Cardiac septum (tissue), 1 donor: ENCODE measurements at places on chromosomes 16 and 17. TPM values are rescaled to one million over a fixed set of nuclear protein-coding genes. Genes with fewer than 3 reads are reported as not detected.

DNA sequence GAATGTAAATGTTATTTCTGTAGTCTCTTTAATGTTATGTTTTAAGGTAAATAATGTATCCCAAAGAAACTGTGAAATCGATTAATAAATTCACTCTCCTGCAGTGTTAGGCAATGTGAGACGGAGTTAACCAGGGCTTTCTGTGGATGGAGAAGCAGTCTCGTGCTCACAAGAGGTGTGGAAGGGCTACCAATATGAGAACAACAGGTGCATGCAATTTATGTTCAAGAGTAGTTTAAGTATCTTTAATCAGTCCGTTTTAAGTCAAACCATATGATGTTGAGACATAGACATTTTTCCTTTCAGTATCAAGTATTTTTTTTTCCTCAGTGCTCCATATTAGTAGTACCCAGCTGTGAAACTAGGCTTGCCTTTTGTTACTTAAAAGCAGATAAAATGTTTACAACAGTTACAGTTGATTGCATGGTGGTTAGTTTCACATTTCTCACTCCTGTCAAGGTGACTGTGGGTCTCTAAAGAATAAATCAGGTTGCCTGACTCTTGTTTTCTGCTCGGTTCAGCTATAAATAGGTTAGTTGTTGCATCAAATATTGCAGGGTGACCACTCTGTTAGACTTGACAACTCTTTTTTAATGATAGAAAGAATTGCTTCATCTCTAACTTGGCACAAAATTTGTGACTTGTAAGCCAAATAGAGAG lies 54.4 kb downstream of the COX10 start:
- DNase-seq: no peak

DNA sequence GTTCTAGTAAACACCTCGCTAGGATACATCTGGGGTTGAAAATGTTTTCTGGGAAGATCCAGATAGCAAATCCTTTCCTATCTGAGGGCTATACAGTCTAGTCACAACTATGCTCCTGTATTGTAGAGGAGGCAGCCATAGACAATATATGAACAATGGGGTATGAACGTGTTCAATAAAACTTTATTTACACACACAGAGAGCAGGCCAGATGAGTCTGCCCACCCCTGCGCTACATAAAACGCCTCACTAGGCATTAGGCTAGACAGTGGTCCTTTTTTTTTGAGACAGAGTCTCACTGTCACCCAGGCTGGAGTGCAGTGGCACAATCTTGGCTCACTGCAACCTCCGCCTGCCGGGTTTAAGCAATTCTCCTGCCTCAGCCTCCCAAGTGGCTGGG lies 11.1 kb downstream of the USP36 start:
- no peak for DNase-seq

The GRB7 gene
- 0.65 TPM for total RNA-seq

GRCh38 chr17:52128721-52129120 lies 29.8 kb downstream of the CA10 start:
- DNase-seq: no peak

The KRTAP2-3 gene
- not detected for total RNA-seq

DNA sequence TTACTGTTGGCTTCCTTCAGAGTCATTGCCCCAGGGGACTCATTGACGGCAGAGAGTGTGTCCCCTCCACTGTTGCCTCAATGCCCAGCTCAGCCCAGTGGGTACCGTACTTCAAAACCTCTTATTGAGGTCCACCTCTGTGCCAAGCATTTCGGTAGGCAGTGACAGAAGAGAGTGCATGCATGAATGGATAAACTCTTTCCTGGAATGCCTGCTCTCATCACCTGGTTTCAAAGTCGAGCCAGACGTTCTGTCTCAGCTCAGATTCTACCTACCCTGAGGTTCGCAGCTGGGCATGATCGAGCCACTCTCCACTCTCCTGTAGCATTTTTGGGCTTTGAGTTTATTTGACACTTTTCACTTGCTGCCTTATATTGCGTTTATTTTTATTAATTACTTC lies 647.0 kb downstream of the MAF start:
- no peak for DNase-seq

DNA sequence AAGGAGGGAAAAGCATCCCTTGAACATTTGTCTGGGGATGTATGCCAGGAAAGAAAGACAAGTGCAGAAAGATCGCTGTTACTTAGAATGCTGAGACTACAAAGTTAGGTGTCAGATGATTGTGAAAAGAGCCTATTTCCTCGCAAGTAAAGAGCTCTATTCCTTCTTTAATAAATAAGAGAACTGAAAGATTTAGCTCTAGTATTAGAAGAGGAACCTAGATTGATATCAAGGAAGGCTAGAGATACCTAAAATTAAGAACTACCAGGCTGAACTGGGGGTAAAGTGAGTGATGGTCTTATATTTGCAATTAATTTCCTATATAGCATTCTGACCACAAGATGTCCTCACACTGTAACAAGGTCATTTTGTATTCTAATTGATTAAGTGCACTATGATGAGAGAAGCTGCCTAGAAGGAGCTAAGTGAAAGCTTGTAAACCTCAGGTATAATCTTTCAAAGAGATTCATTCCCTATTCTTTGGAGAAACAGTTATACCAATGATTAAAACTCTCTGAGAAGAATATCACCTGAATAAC lies 62.3 kb downstream of the SSH2 start:
- no peak for DNase-seq

The IGF2BP1 gene
- not detected for total RNA-seq

The CA7 gene
- not detected for total RNA-seq

DNA sequence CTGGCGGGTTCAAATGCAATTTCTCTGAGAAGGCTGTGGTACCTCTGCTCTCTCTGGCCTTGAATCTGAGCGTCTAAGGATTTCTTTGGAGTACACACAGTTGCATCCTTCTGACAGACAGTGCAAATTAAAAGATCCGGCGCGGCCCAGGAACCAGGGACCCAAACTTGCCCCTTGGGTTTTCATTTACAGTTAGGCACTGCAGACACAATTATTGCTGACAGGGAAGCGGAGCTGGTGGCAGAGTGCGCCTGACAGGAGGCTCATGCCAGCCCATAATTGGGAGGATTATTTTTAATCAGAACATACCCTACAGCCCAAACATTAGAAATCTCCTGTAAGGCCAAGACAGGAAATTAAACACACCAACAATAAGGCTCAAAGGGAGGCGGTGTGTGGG lies 1023.4 kb upstream of the RBFOX1 start:
- no peak for DNase-seq

GRCh38 chr17:63523253-63523855 lies at the start of gene KCNH6:
KCNH6 (plus strand) TSS chr17:63523358; CDS start chr17:63523414, 56 bp downstream.
- no peak for DNase-seq

GRCh38 chr16:30875871-30876801 lies 17.7 kb downstream of the BCL7C start:
- DNase-seq: no peak

The CRK gene
- 43.4 TPM for total RNA-seq

GRCh38 chr16:57994778-57995177 lies 5.7 kb downstream of the ZNF319 start:
- DNase-seq: peak; percentile 89

The ACSM2A gene
- not detected for total RNA-seq

The HSD11B2 gene
- total RNA-seq: 0.27 TPM

GRCh38 chr16:49531931-49532840 lies 158.6 kb downstream of the C16orf78 start:
- no peak for DNase-seq

DNA sequence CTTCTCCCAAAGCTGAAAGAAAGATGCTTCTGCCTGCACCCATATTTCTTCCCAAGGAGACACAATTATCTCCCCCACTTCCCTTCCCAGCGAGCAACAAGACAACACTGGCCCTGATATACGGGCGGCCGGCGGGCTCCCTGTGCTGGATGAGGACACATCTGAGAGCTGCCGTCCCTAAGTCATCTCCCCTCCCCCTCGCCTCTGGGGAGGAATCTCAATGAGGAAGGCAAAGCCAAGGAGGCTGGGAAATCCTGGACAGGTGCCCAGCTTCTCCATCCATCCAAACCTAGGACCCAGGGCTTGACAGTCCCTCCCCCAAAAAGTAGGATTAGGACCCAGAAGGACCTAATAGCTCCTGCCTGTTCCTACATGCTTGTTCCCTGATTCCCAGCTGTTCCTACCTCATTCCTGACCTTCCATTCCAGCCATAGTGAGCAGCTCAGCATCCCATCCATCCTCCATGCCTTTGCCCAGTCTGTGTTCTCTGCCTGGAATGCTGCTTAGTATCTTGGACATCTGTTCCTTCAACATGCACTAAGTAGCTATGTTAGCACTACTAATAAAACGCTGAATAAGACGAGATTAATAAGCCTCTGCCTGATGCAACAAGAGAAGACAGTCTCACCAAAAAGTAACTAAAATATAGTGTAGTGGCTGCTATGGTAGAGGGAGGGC lies 167.9 kb downstream of the CCT6B start:
- no peak for DNase-seq

DNA sequence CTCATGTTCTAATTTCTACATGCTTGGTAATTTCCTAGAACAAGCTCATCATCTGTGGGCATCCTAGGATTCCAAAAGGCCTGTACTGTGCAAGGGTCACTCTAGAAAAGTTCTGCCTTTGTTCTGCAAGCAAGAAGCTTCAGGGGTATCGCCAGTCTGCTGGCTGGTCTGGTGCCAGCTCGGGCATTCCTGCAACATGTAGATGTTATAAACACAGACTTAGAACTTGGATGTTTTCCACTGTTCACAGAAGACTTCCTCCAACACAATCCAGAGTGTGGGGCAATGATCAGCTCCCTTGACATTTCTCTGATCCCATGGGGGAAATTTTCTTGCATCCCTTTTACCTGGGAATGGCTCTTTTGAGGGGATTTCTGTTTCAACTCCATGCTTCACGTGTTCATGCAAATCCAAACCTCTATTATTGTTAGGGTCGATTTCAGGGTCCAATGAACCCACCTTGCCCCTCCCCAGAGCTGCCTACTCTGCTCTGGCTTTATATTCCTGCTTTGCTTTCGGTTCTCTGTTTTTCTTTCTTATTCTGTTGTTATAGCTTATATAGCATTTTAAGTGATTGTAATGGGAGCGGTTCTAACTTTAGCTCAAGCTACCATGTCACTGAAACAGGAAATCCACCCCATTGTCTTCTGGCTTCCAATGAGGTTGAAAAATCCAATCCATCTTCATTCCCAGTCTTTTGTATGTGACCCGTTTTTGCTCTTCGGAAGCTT lies 25.3 kb downstream of the UBE2O start:
- DNase-seq: no peak
